HS-27A (cell line): ENCODE measurements at places on chromosomes 7 and 10.

- DNase-seq: no peak
Measured at GRCh38 chr10:86775056-86775869, 18.8 kb downstream of the BMPR1A start.

DNA sequence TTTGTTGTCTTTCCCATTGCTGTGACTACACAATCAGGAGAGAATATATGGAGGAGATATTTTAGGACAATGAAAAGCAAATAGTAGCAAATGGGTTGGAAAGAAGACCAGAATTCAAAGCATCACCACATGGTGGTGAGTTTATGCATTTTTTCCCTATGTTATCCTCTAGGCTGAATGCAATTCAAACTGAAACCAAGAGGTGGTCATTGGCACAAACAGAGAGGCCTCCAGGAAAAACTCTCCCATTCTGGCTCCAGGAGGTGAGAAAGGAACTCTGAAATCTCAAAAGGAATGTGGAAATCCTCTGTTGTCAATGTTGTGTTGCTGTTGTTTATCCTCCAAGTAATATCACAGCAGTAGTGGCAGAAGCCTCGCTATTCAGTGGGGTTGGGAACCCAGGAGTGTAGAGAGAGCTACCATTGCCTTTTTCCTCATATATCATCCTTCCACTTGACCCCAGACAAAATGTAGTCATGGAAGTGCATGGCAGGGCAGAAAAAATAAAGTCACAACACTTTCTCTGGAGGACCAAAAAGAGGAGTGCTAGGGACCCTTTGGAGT, 819.1 kb downstream of the GRID1 start:
- DNase-seq: no peak

DNA sequence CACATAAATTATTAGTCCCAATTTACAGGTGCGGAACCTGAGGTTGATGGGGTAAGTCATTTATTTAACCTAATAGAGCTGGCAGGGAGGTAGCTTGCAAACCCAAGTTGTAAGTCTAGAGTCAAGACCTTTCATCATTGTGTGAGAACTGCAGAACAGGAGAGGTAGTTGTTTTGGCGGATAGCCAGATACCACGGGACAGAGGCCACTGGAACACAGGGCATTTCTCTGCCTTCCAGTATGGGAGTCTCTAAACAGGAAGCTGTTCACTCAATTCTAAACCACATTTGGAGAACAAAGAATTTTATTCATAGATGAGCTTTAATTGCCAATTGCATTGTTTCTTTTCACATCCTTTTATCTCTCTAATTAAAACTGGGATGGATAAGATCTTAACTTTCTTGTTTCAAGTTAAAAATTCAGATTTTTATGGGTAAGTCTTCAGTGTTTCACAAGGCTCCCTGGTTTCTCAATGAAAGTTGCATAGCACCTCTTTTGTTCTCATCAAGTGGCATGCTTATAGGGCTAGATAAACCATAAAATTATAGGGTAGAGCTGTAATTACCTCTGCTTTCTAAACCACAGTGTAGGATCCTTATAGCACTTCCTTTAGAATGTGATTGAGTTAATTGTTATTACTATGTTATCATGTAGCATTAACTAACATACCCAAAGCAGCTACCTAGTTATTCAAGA, 489.0 kb downstream of the GATA3 start:
- no peak for DNase-seq

- no peak for DNase-seq
Measured at GRCh38 chr10:62738916-62739315, 65.6 kb upstream of the ADO start.

- no peak for DNase-seq
Measured at GRCh38 chr7:114802632-114803031, 119.3 kb upstream of the MDFIC start.

GRCh38 chr10:34978080-34978479, 112.1 kb downstream of the CUL2 start:
- DNase-seq: no peak

- DNase-seq: no peak
Measured at GRCh38 chr10:1440897-1441296, 296.4 kb downstream of the ADARB2 start.

- no peak for DNase-seq
Measured at GRCh38 chr10:85620807-85621206, 745.8 kb downstream of the GRID1 start.

DNA sequence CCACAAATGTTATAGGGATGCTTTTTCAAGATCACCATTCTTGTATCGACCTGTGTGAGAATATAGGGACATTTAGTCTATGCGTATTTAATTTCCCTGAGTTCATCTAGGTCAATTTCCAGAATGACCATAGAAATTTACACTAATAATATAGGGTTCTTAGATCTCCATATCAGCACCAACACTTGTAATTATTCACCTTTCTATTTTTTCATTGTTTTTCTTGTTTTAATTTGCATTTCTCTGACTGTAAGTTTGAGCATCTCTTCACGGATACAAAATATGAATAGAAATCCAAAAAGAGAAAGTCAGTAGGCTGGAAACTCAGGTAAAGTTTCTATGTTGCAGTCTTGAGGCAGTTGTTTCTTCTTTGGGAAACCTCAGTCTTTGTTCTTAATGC, 134.8 kb downstream of the CREB5 start:
- DNase-seq: no peak

GRCh38 chr10:12177642-12178041, 18.0 kb downstream of the NUDT5 start:
- no peak for DNase-seq

GRCh38 chr7:3897430-3898372, 596.6 kb downstream of the SDK1 start:
- no peak for DNase-seq

DNA sequence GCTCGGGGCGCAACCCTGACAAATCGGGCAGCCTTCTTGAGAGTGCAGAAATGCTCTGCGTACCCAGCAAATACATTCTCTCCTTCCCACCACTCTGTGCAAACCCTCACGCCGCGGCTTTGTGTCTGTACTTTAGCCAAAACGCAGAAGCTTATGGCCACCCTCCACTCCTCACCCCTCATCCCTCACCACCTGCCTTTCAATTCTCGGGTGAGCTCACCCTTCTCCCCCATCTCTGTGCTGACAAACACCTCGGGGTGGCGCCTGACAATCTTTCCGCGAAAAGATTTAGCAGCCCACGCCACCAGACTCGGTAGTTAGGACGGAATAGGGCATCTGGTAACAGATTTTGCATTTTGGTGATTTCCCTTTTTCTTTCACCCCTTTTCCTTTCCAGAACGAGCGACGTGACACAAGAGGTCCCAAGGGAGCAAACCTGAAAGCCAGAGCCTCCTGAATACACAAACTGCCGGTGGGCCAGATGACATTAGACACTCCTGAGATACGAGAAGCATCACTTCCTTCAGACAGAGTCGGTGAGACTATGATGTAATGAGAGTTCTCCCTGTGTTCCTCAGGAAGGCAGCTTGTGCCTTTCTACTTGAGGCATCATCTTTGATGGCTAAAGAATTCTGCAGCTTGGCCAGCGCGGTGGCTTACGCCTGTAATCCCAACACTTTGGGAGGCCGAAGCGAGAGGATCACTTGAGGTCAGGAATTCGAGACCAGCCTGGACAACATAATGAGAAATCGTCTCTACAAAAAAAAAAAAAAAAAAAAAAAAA, 671 bp upstream of the ATAD1 start:
- DNase-seq: no peak

DNA sequence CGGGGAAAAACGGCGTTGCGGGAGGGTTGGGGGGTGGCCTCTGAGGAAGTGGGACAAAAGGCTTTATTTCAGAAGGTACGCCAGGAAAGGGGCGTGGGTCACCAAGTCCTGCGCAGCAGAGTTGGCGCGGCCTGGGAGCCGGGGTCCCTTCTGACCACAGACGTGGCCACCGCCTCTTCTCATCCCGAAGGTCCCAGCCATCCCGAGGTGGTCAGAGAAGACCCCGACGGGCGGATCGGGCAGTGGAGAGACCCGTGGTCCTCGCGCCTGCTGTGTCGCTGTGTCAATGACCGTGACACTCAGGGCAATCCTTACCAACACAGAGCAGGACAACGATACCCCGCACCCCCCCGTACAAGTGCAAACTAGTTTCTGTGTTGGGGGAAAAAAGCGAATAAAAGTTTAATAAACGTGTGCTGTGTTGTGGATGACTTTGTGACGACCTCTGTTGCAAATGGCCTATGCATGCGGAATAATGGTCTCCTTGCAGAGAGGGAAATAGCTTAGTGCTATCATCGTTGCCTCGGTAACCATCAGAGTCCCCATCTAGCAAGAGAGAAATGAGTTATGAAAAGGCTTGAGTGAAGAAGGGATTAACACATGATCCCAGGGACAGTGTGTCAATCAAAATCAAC, 19.4 kb upstream of the GATA3 start:
- DNase-seq: no peak

DNA sequence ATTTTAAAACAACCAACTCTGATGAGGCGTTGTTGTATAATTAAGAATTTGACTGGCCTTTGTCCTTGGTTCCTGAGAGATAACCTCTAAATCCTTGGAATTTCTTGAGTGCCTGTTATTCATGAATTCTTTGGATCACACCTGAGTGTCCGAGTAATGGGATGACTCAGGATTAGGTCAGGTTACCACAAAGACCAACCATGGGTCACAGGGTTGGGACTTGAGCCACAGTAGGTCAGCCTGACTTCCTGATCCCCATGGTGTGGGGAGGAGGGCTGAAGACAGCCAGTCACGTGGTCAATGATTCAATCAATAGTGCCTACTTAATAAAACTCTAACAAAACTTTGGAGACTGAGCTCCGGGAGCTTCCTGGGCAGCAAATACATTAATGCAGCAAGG, 192.5 kb downstream of the GFRA1 start:
- peak; percentile 26 for DNase-seq

DNA sequence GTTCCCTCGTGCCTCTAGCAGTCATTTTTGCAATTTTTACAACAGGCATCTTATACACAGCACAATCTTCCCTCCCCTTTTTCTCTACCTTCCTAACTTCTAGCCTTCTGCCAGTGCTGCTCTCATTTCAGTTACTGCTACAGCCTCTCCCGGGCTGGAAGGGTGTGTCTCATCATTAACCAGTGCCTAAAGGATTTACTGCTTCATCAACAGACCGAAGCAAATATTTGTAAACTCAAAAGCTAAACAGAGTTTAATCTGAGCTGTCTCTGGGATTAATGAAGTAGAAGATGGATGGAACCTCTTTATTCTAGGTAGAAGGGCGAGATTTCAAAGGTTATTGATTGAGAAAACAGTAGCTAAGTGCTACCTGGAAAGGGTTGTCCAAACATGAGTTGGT, 94.3 kb downstream of the PRPF18 start:
- no peak for DNase-seq

GRCh38 chr10:52400562-52400961, 86.5 kb downstream of the DKK1 start:
- no peak for DNase-seq

GRCh38 chr10:80579849-80580637, 42.3 kb downstream of the SH2D4B start:
- DNase-seq: no peak

DNA sequence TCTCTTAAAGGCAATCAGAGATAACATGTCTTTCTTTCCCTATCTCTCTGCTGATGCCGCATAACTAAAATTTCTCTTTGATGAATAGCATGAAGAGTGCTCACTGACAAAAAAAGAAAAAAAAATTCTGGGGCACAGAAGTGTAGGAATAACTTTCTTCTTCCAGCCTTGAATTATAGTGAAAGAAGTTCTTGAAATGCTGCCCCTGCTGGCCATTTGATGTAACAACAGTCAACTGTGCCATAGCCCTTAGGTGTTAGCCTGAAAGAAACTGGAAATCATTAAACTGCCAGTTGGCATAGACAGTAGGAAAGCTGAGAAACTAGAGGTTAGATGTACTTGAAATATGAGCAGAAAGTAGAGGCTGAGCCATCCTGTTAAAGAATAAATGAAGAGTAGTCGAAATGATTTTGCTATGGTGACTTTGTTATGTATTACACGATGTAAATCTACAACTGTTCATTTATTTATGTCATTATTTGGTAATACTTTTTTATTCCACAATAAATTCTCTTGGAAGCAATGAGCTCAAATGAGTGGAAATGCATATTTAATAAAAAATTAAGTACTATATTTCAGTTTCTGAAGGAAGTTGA, 48.3 kb upstream of the FAM171A1 start:
- DNase-seq: no peak

DNA sequence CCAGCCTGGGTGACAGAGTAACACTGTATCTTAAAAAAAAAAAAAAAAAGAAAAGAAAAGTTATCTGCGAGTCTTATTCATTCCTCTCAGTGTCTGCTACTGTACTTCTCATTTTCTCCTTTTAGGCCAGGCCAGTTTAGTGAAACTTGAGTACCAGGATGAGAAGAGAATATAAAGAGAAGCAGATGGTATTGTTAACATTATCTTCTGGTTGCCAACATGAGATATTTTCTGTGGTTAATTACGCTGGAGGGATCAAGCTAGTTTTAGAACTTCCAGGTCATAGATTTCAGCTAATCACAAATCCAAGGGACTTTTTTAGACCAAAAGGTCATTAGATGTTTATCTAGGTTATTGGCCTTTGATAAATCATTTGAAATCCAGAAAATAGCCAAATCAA, 252.6 kb upstream of the SMIM30 start:
- DNase-seq: no peak

DNA sequence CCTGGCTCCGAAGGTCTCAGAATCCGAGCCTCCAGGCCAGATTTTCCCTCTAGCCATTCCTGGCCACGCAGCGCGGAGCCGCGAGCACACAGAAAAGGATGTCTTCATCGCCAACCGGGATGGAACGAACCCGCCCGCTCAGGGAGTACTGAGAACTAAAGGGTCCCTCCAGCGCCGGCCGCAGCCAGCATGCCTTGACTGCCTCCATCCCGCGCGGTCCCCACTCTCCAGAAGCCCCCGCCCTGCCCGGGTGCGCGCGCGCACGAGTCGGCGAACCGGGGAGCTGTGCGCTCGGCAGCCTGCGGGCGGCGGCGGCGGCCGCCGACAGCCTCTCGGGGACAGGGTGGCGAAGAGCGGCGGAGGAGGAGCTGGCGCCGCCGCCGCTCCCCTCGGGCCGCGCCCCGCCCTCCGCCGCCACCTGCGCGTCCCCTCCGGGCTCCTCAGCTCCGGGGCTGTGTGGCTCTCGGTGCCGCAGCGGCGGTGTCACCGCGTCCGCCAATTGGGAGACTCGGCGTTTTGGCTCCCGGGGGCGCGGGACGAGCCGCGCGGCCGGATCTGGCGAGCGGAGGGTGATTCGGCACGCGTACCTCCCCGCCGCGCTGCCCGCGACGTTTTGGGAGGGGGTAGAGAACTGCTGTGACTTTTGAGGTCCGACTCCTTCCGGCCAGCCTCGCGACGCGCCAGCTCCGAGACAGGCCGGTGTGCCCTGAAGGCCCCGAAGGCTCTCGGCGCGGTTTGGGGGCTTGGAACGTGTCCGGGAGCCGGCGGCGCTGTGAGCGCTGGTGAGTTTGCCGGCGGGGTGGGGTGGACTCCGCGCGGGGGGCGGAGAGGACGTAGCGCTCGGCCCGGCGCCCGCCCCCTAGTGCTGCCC, 453 bp upstream of the GALNT17 start:
- DNase-seq: no peak

GRCh38 chr7:35555934-35556333, 139.0 kb downstream of the HERPUD2 start:
- DNase-seq: no peak
